Bone marrow (tissue), 2 donors: ENCODE measurements at places on chromosomes 7 and 10.

- DNase-seq, result no peak
These were observed 40.9 kb downstream of the CDH23 start for GRCh38 chr10:71437537-71438092.

DNA sequence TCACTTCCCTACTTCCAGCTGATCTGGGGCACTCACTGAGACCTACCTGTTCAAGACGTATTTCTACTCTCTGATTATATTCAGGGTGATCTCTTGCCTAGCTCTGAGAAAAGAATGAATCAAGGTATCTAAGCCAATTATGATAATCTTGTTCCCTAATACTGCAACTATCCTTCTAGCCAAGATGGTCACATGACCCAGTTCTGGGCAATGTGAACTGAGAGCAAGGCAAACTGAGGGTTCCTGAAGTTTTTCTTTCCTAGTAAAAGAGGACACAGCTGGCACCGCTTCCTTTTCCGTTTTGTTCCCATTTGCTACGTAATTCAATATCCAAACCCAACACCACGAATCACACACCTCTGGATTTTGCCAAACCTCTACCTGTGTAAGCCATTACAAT, 5.9 kb upstream of the GPAM start:
- no peak for DNase-seq

DNA sequence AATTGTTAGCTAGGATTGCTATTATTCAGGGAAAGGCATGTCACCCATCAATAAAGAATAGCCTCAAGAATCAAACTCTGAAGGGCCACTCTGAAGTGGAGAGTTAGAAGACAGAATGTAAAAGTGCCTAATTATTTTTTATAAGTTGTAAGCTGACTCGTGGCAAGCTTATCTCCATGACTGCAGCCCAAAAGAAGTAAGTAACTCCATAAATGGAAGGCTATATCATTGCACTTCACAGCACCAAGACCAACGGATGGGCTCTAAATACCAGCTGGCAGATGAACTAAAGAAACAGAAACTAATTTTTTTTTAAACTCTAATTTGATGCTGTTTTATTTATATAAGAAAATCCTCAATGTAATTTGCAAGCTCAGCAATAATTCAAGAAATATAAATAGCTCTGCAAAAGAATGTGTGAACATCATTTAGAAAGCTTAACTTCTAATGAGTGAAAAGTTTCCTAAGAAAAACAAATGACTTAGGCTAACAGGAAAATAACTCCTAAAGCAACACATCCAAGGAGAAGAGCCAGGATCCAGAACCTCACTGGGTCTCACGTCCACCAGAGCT, 165.5 kb downstream of the SNX13 start:
- no peak for DNase-seq

DNA sequence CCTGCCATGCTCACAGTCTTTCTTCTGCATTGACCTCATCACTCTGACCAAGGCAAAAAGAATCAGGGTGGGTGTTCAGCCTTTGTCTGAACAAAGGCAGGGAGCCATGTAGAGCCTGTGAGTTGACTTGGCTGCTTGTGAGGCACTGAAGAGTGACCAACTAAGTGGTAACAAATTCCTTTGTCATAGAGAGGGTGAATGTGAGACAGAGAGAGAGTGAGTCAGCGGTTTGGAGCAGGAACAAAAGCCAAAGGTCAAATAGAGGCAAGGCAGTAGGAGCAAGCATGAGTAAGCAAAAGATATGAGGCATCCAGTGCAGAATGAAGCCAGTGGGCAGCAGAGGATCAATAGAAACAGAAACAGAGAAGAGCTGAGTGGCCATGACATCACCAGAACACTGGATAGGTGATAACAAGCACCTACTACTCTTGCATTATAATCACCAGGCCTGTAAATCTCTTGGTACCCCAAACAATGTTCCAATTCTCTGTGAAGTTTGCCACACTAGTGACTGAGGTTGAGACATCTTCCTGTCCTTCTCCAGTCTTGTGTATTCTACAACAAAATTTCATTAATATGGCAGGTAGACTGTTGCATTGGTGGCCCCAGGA, 116.2 kb upstream of the LAMB4 start:
- DNase-seq, result no peak

- no peak for DNase-seq
These were observed 7.6 kb upstream of the BPGM start for GRCh38 chr7:134639061-134639460.

- peak; percentile 90 for DNase-seq
These were observed 852 bp upstream of the KLF6 start for GRCh38 chr10:3785851-3786271.

DNA sequence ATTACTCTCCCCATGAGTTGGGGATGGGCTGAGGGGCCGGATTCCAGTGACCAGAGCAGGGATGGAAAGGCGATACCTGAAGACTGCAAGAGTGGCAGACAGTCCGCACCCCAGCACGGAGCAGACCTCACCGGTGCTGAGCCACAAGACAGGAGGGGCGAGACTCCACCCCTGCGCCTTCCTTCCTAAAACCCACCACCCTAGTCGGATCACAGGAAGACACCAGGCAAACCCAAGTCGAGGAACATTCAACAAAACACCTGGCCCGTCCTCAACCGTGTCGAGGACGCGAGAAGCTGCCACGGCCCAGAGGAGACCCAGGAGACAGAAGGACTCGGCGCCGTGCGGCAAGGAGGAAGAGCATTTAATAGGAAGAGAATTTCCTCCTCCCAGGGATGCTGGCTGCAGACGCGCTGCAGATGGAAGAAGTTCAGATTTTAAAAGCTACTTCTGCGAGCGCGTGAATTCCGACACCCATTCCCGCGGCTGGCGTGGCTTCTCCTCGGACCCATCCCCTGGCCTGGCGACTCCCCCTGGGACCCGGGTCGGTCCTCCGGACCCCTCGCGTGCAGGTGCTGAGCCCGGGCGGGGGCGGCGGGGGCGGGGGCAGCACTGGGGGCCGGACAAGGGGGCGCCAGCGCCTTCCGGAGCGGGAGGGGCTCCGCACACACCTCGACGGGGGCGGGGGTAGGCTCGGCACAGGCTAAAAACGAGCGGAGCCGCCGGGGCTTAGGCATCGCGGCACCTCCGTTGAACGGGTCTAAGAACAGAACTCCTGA, 563 bp upstream of the UTF1 start:
- DNase-seq, result no peak

DNA sequence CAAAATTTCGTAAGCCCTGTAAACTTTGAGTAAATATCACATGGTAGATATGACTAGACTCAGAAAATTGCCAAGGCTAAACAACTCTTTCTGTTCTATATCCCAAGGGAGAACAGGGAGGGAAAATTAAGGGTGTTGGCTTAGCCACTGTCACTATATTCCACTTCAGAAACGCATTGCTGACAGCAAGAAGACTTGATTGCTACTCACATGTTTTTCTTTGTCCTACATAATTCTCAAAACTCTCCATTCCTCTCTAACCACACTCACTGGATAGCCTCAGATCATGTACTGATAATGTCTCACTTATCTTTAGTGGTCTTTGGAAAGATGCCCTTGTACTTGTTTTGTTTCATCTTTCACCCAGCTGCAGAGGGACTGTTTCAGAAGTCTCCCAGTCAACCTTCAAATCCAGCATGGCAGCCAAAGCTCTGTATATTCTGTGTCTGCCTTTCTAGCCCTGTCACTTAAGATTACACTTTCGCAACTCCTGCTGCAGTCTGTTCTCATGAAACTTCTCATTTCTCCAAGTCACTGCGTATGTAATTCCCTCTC, 582.4 kb upstream of the FZD8 start:
- DNase-seq, result no peak
